ENCODE measurements at places on chromosomes 1 and 21.

GRCh38 chr1:115401676-115402075, 63.6 kb upstream of the NGF start:
- no peak for DNase-seq

DNA sequence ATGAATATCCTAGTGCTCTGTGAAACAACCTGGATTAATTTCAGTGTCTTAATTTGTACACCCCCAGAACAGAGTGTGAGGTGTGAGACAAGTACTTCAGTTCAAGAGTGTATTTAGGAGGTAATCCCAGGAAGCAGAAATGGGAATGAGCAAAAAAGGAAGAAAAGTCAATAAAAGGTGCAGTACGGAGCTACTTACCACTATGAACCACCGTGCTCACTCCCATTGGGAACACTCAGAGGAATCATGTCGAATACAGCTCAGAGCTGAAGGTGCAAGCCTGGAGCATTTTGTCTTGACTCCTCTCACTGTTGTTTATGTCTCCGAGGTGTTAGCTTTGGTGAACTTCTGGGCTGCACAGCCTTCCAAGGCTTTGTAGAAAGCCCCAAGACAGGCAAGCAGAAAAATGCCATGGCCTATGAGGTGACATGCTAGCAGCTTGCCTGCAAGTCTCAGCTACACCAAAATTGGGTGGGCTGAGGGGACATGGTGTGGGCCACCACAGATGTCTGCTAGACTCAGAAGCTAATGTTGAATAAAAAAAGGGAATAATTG, 7.4 kb upstream of the SVBP start:
- no peak for DNase-seq

DNA sequence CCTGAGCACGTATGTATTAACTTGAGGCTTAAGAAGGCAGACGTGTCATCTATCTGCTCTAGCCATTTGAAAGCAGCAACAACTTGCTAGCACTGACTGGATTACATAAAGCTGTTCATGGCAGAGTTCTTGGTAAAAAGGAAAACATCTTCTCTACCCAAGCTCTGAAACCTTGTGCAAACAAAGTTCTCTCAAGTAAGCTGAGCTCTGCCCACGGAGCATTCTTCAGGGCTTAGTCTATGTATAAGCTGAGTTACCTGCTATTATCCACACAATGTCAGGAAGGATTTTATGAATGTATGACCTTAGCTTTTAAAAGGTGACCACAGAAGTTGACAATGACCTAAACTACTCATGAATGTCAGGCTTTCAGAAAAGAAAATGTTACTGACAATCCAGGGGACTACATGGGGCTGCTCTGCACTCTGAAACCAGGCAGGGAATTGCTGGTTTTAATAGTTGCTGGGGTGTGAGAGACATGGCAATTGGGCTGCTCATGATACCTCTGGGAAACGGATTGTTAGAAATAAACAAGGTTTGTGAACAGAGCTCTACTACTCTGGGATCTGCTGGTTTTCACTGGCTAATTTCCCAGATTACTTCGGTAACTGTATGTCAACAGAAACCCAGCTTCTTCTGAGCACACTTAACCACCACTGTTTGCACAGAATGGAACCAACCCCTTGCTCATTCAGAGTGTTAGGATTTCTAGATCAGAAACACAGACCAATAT, 29.6 kb upstream of the CCN1 start:
- DNase-seq = no peak

DNA sequence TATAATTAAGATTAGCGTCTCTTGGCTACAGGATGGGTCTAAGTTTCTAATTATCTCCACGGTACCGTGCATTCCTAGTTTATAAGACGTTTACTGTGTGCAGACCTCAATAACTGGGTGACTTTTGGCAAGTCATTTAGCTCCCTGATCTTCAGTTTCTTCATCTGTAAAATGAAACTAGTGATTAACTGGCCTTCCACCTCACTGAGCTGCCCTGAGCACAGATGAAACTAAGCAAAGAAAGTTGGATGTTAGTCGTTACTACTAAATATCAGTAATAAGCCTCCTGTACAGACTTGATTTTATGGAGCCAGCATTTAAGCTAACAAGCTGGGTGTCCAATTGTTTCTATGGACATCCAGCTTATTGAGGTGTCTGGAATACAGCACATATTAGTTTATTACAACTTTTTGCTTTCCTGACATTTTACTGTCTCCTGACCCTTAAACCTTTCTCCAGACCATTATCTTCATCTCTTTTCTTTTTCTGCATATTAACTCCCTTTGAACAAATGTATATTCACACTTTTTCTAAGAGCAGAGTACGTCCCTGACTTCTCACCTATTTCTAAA, 1.1 kb downstream of the CR2 start:
- DNase-seq = no peak

GRCh38 chr21:46081862-46082712, 15.8 kb upstream of the COL6A2 start:
- peak; percentile 71 for DNase-seq

GRCh38 chr1:158147401-158147800, 33.3 kb upstream of the CD1D start:
- no peak for DNase-seq

DNA sequence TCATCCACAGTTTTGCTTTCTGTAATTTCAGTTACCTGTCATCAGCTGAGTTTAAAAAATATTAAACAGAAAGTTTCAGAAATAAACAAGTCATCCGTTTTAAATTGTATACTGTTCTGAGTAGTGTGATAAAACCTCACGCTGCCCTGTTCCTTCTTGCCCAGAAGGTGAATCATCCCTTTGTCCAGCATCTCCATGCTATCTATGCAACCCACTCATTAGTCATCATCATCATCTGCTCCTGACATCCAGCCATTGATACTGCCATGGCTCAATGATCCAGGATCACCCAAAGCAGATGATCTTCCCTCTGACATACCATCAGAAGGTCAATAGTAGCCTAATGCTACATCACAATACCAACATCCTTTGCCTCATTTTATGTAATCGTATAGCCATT, 198.3 kb downstream of the SLC44A5 start:
- no peak for DNase-seq

DNA sequence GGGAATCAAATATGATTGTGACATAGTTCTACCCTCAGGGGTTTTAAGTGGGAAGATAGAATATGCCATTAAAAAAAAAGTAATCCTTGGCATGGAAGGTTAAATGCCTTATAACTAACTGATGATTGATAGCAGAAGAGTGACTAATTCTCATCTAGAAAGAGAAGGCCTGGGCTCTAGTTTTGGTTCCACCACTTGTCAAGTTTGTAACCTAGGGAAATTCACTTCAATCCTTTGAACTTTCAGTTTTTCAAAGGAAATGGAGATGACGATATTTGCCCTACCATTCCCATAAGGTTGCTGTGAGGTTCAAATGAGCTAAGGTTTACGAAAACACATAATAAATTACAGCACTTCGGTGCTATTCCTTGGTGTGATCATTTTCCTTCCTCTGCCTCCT, 88.5 kb downstream of the GPR88 start:
- no peak for DNase-seq

DNA sequence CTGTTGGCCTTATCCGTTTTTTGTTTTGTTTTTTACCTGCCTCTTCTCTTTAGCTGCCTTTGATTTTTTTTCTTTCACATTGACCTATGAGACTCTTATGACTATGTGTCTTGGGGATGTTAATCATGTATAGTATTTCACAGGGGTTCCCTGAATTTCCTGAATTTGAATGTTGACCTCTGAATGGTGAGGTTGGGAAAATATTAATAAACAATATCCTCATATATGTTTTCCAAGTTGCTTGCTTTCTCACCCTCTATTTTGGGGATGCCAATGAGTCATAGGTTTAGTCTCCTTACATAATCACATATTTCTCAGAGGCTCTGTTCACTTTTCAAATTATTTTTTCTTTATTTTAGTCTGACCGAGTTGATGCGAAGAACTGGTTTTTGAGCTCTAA, 29.6 kb downstream of the GBP5 start:
- DNase-seq = no peak

GRCh38 chr1:202561240-202561639, 149.0 kb downstream of the SYT2 start:
- no peak for DNase-seq

- no peak for DNase-seq
These were observed 86.4 kb upstream of the C1orf21 start for GRCh38 chr1:184300446-184300845.

- no peak for DNase-seq
These were observed 40.9 kb downstream of the LAMC2 start for GRCh38 chr1:183226963-183227362.

- no peak for DNase-seq
These were observed 66.2 kb downstream of the PGM1 start for GRCh38 chr1:63659448-63659847.

- DNase-seq = no peak
These were observed 12.2 kb downstream of the RHBDL2 start for GRCh38 chr1:38929476-38929875.

DNA sequence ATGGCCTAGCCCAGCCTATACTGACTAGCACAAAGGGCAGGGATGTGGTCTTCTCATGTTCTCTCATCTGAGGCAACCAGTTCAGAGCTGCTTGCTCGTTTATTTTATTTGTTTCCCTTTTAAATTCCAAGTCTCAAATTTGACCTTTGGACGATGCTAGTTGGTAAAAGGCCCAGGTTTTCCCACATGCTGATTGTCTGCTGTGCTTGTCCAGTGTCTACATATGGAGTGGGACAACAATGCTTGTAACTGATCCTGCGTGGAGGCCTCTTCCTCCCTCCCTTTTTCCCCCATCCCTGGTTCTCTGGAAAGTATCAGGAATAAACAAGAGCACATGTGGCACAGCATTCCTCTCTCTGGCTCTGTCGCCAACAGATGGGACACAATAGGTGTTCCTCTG, 34.0 kb upstream of the BEND5 start:
- no peak for DNase-seq

GRCh38 chr1:147201786-147202185, 23.4 kb downstream of the FMO5 start:
- no peak for DNase-seq

DNA sequence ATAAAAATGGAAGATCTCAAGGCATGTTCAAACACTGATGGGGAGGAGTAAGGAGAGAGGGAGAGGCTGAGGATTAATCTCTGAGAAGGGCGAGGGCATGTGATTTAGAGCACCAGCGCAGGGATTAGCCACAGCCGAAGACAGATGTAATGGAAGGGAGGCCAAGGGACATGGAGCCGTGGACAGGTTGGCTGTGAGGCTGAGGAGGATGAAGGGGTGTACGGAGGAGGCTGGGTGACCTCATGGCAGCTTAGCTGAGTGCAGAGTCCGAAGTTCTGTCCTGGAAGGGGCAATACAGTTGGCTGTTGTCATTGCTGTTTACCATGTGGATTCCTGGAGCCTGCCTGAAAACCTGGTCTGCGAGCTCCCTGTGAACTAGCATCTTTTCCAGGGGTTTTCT, 342.8 kb downstream of the RPS6KC1 start:
- DNase-seq = no peak

- no peak for DNase-seq
These were observed 287.5 kb upstream of the B3GALT2 start for GRCh38 chr1:193473932-193474331.

- no peak for DNase-seq
These were observed 17.2 kb downstream of the DRAXIN start for GRCh38 chr1:11708554-11709350.

GRCh38 chr1:222053790-222054294, 312.0 kb upstream of the DUSP10 start:
- no peak for DNase-seq

DNA sequence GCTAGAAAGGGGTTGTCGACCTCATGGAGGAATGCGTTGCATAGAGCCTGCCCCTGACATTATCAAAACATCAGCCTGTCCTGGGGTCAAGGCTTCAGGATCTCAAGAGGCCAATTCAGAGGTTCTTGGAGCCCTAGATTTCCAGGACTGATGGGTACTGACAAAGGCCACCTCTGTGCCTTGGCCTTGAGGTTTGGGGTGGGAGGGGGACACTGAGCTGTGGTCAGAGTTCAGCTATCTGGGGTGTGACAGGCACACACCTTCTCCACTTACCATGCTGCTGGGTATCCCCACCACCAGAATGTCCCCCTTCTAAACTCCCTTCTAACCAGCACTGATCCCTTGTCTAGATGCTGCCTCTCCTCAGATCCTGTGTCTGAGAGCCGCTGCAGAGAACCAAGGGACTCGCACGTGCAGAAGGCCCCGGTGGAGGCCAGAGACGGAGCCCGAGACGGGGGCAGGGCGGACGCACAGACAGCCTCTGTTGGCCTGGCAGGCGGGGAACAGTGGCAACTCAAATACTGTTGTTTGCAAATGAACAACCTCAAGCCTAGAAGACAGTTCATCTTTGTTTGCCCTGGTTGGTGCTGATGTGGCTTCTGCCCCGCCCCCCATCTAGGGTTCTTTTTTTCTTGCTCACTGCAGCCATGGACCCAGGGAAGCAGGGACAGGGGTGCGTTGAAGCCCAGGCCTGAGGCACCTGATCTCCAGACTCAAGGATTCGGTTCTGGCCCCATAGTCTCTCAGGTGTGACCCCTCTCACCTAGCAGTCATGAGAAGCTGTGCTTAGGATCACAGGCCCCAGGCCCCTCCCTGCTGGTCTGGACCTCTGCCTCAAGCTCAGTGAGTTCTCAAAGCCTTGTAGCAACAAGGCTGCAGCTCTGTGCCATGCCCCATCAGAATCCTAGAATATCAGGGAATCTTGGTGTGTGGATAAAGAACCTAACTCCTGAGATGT, 28.1 kb upstream of the CSF1 start:
- DNase-seq = no peak

- DNase-seq = no peak
These were observed 20.7 kb upstream of the CLIC4 start for GRCh38 chr1:24724345-24725208.

DNA sequence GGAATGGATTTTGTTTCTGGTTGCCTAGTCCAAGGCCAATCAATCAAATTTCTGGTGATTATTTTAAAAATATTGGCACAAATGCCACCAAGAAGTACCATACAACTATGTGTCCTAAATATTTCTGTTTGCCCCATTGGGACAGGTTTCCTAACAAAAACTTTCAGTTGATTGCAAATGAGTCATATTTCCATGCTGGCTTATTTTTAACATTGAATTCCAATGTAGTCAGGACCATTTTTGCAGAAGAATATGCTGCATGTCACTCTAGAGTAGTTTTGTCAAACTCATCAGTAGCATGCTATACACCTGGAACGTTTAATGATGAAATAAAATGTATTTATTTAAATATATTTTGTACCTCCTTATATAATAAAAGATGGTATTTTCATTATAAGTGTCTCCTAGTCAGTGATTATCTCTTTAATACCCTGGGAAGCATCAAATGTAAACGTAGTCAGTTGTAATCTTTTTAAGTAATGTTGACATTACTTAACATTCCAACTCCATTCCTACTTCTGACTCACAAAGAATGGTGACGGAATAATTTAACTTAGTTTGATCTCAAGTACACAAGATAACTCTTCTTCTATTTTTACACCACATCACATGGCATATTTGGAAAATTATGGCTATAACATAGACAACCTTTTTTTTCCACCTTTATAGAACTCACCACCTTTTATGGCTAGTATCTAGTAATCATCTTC, 39.0 kb upstream of the USH2A start:
- DNase-seq = no peak

DNA sequence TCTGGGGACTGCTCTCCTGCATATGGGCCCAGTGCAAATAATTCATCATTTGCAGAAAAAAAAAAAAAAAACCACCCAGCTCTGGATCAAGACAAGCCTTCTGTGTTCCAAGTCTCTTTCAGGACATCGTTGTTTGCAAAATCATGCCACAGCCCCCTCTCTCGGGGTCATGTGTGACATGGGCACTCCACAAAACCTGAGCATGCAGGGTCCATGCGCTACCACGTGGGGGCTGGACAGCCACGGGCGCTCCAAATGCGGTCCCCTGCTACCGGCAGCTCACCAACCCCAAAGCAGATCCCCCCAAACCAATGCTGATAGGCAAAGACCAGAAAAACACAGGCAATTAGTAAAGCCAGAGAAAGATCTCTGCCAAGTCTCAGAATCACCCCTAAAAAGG, 17.6 kb downstream of the NPHP4 start:
- DNase-seq = peak; percentile 20

Measured in cardiac septum (tissue), 1 donor.